ENCODE measurements at places on chromosomes 4 and X.

DNA sequence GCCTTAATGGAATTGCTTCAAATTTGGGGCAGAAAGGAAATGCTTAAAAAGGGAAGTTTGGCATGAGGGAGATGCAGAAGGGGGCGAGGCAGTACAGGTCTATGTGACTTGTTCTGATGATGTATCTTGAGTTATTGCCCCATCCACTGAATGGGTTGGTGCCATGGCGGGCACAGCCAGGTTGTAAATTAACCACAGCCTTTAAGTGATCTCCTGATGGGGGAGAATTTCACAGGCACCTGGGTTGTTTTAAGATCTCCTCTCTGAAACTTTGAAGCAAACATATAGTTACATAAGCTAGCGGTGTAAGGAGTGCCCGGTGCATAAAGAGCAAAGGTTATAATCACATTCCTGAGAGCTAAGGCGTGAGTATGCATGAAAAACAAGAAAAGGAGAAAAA, 37.0 kb downstream of the NPY5R start:
- no peak for DNase-seq

DNA sequence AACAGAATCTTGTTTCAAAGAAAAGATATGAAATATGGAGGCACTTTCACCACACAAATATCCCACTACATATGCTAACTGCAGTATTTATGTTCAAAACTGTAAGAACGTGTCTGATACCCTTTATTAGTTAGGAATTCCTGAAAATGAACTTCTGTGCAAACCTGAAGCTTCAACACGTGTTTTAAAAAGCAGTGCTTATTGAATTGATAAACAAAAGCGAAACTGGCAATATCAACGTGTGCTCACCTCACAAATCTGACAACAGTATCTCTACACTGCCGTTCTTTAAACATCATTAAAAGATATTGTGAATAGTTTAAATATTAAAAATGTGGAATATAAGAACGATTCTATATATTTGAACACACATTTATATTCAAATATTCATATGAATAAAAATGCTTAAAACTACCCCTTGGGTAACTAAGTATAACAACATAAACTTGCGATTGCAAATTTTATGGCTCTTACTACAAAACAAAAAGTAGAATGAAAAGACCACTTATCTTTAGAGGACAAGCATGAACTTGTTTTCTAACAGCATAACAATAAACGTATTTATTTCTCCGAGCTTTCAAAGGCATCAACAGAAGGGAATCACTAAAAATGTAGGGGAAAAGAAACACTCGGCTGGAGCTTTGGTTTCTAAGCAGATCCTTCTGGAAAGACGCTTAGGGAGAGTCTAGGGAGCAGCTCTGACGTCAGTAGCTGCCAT, at the start of gene LRP2BP:
Gene LRP2BP, minus strand, starts transcription at position 687 of the 718 bp plus-strand sequence. CDS start 17,738 bp downstream, outside the sequence.
- DNase-seq = no peak

- no peak for DNase-seq
Measured at GRCh38 chr4:38161208-38162113, 201.3 kb downstream of the PTTG2 start.

- DNase-seq = no peak
Measured at GRCh38 chr4:138789796-138790195, 225.8 kb upstream of the NOCT start.

- DNase-seq = no peak
Measured at GRCh38 chr4:172514011-172514410, 654.6 kb upstream of the GALNT7 start.

- no peak for DNase-seq
Measured at GRCh38 chrX:15694941-15695451, 30.4 kb upstream of the CLTRN start.

DNA sequence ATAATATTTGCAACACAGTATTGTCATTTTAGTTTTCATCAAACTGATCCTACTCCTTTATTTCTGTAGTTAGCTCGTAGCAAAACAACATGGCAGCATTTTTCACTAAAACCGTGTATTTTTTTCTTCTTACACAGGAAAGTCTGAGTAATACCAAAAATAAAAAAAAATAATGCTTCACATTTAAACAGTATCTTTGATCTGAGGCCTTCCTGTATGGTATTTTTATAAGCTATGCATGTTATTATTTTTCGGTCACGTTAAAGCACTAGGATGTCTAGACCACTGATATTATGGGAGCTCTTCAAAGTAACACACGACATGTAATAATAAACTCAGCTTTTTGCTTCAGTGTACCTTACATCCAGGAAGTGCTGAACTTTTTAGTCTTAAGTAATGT, 94.1 kb upstream of the SRD5A3 start:
- DNase-seq = no peak

GRCh38 chr4:99117876-99118693, 26.0 kb downstream of the ADH4 start:
- no peak for DNase-seq

DNA sequence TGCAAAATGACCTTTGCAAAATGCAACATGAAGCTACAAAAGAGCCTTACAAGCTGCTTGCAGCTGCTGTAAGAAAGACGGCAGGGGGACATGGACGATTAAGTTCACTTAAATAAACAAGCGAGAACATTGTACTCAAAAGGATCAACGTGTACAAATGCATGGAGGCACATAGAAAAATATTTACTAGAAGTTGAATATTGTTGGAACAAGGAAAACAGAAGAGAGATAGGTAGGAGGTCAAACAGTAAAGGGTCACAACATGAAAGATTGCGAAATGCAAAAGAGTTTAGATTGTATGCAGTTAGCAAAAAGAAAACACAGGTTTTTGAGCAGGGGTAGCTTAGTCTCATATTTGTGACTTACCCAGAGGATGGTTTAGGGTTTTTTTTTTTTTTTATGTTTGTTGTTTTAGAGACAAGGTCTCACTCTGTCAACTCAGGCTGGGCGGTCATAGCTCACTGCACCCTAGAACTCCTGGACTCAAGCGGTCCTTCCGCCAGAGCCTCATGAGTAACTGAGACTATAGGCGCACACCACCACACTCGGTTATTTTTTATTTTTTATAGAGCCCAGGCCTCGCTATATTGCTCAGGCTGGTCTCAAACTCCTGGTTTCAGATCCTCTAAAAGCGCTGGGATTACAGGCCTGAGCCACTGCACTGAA, 1.4 kb upstream of the PHF8 start:
- no peak for DNase-seq

DNA sequence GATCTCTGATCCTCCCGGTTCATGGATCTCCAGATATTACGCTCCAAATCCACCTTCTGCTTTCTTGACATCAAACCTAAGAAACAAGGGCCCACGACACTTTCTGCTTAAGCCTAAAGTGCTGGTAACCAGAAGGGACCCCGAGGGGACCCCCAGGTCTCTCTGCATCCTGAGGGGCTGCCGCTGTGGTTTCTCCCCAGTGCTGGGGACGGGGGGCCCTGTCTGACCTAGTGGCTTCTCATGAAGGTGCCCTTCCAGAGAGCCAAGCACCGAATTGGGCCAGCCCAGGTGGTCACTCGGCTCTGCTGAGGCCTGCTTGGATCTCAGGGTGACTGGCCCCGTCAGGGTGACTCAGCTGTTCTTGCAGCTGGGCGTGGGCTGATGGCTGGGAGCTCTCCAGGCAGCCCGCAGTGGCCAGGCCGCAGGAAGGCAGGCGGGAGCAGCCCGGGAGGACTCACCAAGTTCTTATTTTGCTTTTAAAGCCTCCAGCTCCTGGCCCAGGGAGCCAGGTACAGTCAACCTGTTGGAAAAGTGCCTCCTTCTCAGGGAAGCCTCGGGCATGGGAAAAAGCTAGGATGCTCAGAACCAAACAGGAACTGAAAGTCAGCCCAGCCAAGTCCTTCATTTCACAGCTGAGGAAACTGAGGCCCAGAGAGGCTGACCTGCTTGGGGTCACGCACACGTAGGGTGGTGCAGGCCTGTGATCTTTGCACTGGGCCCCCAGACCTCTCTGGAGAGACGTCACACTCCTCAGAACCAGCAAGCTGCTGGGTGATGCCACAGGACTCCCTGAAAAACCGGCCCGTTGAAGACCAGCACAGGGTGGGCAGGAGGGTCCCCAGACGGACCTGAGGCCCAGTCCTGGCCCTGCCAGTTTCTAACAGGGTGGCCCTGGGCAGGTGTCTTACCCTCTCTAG, 16.7 kb downstream of the BLOC1S4 start:
- no peak for DNase-seq

GRCh38 chr4:19711871-19712270, 539.8 kb upstream of the SLIT2 start:
- DNase-seq = no peak

- DNase-seq = no peak
Measured at GRCh38 chrX:123976706-123977316, 15.3 kb downstream of the STAG2 start.

DNA sequence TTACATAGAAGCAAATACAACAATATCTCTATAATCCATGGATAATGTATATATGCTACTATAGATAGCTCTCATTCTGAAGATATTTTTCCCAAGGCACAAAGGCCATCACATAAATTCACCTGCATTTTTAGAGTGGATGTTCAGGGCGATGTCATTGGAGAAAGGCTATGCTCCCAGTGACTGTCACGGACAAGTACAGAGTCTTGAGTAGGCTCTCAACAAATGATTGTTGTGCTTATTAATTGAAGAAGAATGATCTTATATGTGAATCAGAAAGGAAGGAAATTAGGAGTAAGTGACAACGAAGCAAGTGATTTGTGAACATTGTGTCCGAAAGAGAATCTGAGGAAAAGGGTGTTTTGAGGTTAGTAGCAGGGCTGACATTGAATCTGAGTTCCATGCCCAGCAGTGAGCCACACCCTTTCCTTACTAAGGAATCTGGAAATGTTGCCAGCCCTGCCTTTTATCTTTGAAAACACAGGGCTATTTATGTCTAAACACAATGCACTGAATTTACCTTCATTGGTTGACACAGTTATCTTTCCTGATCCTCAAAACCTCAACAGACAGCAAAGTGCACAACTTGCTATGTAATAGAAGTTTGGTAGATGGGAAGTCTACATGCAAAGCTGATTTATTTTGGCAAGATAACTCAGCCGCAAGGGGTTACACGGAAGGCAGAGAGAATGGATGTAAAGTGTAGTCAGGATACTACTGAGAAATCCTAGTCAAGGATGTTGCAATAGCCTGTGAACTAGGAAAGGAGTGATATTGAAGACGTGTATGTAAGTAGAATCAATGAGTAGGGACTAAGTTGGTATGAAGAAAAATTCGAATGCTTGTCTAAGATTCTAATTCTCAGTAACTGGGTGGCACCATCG, 50.4 kb downstream of the SORBS2 start:
- no peak for DNase-seq

GRCh38 chr4:167986044-167986443, 106.3 kb upstream of the ANXA10 start:
- DNase-seq = no peak

All from H9 (cell line).